ENCODE measurements at places on chromosomes 16 and 17.

GRCh38 chr16:87382023-87382785, 1.4 kb downstream of the FBXO31 start:
- DNase-seq, result no peak

GRCh38 chr16:80691111-80691741, 113.2 kb downstream of the CDYL2 start:
- DNase-seq, result no peak

DNA sequence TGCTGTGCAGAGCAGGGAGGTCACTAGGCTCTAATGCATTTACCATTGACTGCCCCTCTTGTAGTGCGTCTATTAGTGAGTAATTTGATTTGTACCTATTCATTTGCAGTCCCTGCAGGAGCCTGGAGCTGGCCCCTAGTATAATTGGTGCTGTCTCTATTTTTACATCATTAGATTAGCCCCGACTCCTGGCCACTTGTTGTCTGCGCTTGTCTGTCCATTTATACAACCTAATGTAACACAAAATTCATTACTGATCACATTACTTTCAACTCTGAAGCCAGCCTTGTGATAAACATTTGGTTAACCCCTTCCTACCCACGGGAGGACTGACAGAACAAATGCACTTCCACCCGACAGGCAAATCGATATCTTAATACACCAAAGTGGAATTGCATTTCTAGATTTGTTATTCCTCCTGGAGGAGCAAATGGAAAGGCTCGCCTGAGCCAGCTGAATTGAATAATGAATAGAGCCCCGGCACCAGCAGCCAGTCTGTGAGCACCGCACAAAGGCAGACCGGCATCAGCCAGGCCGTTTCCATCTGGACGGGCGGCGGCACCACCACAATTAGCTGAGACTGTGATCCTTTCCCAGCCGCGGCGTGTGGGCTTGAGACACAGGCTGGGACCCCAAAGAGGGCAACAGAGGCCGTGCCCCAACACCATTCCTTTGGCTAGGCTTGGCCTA, 18.7 kb upstream of the TBX2 start:
- DNase-seq, result no peak

- DNase-seq, result no peak
Measured at GRCh38 chr16:62272035-62272434, 235.8 kb upstream of the CDH8 start.

DNA sequence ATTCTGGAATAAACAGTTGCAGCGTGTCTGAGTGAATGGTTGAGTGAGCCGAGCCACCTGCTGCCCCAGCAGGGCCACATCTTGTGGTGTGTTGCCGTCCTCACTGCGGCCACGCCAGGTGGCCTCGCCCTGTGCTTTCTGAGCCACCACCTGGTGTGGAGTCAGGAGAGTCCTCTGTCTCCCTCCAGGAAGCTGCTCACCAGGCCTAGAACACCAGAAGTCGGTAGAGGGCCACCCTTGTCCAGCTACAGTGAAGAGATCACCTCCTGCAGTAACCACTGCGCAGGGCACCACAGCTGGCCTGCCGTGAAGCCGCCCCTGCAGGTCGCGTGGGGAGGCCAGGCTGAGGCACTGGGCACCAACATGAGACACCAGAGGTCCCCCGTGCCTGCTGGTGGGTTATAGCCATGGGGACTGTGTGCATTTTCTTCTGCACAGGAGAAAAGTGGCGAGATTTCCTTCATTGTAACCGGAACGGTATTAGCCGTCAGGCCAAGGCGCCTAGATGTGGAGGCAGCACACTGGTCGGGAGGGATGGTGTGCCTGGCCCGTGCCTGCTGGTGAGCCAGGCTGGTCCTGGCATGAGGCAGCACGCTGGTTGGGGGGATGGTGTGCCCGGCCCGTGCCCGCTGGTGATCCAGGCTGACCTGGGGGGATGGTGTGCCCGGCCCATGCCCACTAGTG, 28.9 kb upstream of the FOXK2 start:
- no peak for DNase-seq

GRCh38 chr17:68955181-68955841, at the start of gene ABCA8:
TSS of gene ABCA8 (minus strand) at chr17:68955392. CDS start at chr17:68942034, 13,358 bp downstream.
- DNase-seq, result no peak

DNA sequence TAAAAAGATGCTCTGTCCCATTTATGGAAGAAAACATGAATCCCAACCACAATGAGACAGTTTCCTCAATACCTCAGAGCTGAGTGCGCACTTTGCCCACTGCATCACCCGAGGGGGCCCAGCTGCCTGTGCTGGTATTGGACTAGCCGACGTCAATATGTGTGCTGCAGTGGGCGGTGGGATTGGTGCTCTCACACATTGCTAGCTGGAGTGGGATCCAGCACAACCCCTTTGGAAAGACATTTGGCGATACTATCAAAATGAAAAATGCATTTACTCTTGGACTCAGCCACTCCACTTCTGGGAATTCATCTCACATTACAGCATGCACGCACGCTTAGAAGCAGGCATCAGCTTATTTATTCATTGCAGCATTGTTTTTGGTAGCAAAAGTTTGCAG, 289.2 kb upstream of the FOXF1 start:
- no peak for DNase-seq

DNA sequence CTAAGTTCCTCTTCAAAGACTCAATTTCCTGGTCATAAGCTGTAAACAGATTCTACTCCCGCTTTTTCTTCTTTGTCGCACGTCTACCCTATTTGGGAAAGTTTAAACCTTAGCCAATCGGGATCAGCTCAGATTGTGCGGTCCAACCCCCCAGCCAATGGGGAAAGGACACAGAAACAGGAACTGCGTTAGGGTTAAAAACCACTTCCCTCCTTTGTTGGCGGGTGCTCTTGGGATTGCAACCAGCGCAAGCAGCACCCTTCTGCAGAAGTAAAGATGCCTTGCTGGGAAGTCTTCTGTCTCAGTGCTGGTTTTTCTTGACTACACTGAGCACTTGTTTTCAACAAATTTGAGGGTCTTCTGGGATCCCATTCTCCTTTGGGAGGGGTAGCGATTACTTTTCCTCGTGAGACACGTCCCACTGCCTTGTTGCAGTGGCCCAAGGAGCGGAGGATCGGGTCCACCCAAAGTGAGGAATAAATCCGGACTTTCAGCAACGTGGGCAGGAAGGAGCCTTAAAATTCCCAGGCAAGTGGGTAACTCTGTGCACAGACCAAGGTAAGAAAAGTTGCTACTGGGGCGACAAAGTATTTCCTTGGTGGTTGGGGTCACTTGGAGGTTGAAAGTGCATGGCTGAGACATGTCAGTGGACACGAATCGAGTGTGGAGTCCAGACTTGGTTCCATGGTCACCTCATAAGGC, 1.0 kb upstream of the YPEL3 start:
- DNase-seq, result no peak

- DNase-seq, result no peak
Measured at GRCh38 chr17:53543472-53543871, 279.3 kb upstream of the KIF2B start.

GRCh38 chr16:50354629-50355456, 13.9 kb downstream of the BRD7 start:
- DNase-seq, result no peak

DNA sequence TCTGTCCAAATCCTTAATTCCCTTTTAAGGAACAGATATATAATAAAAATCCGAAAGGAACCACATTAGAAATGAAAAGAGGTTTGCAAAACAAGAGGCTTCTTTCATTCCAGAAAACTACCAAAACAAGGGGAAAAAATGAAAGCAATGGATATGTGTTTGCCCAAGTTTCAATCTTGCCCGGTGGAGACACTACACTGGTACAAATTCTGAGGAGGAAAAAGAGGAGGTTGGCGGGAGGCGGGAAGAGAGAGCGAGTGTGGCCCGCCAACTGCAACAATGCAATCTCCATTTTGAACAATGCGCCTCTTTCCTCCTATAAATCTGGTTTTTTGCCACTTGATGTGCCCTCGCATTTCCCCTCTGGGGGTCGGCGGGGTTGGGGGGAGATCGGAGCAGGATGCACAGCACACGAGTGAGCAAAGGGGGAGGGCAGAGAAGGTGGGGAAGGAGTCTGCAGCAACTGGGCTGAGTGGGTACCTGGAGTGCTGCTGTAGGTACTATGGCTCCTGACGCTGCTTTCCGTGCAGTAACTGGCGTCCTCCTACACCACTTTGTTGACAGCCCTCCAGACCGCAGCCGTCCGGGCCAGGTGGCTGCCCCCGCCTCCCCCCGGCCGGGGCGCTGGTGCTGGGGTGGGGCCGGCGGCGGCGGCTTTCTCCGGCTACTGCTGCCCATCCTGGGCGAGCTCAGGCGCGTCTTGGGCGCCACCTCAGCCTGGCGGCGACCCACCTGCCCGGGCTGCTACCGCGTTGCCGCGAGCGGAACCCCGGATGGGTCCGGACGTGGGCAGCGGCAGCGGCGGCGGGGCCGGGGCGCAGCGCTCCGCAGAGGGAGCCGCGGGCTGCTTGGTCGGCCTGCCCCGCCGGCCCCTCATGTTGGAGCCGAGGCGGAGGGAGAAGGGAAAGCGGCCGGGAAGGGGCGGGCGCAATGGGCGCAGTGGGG, 93.8 kb upstream of the PLEKHM1 start:
- DNase-seq, result no peak

GRCh38 chr17:33687831-33688230, 394.7 kb upstream of the ASIC2 start:
- no peak for DNase-seq

GRCh38 chr16:26913851-26914250, 152.9 kb upstream of the C16orf82 start:
- DNase-seq, result no peak

DNA sequence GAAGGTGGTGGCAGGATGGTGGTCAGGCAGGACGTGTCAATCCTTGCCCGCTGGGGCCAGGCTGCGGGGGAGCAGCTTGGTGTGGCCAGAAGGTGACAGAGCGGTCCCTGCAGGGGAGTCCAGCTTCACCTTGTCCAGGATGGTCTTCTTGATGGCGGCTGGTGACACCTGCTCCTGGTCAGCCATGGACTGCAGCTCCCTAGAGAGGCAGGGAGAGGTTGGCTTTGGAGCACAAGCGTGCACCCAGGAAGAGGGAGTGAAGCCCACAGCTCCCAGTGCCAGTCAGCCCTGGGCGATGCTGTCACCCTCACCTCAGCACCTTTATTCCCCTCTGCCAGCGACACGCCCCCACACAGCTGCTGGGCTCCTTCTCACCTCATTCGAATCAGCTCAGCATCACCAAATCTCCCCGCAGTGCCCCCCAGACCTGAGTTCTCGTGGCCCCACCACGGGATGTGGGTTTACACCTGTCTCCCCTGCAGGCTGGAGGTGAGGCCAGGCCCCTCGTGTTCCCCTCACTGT, 3.9 kb downstream of the PYCR1 start:
- no peak for DNase-seq

Measured in BJ (cell line).